ENCODE measurements at places on chromosomes 2 and 18.

GRCh38 chr2:206480161-206480560 is 36.8 kb downstream of the ADAM23 start:
- DNase-seq, result peak; percentile 20
- no peaks in the 10 kb centered on the region for H3K27me3 ChIP-seq

- DNase-seq, result no peak
- H3K27me3 ChIP-seq, result no peaks in the 10 kb centered on the region
- H3K4me1 ChIP-seq, result peaks cover 11% of the 10 kb centered on the region
- H3K36me3 ChIP-seq, result no peaks in the 10 kb centered on the region
These were observed 2.7 kb downstream of the VSNL1 start for GRCh38 chr2:17543131-17543660.

- peaks cover 30% of the 10 kb centered on the region for H3K4me1 ChIP-seq
- peak; percentile 88 for DNase-seq
- H3K27me3 ChIP-seq, result no peaks in the 10 kb centered on the region
- peaks cover 93% of the 10 kb centered on the region for H3K36me3 ChIP-seq
These were observed 5.2 kb downstream of the FN1 start for GRCh38 chr2:215430528-215431187.

GRCh38 chr18:61496374-61496773 is 163.1 kb downstream of the CDH20 start:
- no peaks in the 10 kb centered on the region for H3K4me1 ChIP-seq
- H3K27ac ChIP-seq, result no peak overlapping the region
- DNase-seq, result no peak
- no peaks in the 10 kb centered on the region for H3K36me3 ChIP-seq
- no peaks in the 10 kb centered on the region for H3K27me3 ChIP-seq
